ENCODE measurements at places on chromosomes 1 and 21. TPM values are rescaled to one million over a fixed set of nuclear protein-coding genes. Genes with fewer than 3 reads are reported as not detected.

KLHDC8A gene
- not detected for total RNA-seq

RAP1GAP gene
- 0.16 TPM for total RNA-seq

VANGL1 gene
- total RNA-seq = 4.5 TPM

POGK gene
- 13.6 TPM for total RNA-seq

ILDR2 gene
- total RNA-seq = not detected

TTC24 gene
- total RNA-seq = not detected

CATSPER4 gene
- not detected for total RNA-seq

PBX1 gene
- total RNA-seq = 77.5 TPM

OR2L2 gene
- total RNA-seq = not detected

SPAG17 gene
- total RNA-seq = not detected

MAB21L3 gene
- under 0.01 TPM for total RNA-seq

SLC9C2 gene
- total RNA-seq = not detected

OTUD3 gene
- 4.8 TPM for total RNA-seq

DENND2C gene
- 1.5 TPM for total RNA-seq

GUCA2B gene
- not detected for total RNA-seq

CTSK gene
- 176 TPM for total RNA-seq

TNFSF18 gene
- not detected for total RNA-seq

ATAD3C gene
- not detected for total RNA-seq

Data from bronchial smooth muscle cell (primary cell).